ENCODE measurements at places on chromosomes 6 and 20.
A peak's percentile ranks its signal among the peaks of the same experiment; 100 is the strongest.

- DNase-seq = no peak
Measured at GRCh38 chr20:34997131-34997561, 41.5 kb downstream of the MYH7B start.

GRCh38 chr20:45341939-45342854 is 6.0 kb downstream of the SDC4 start:
- peak; percentile 42 for DNase-seq

DNA sequence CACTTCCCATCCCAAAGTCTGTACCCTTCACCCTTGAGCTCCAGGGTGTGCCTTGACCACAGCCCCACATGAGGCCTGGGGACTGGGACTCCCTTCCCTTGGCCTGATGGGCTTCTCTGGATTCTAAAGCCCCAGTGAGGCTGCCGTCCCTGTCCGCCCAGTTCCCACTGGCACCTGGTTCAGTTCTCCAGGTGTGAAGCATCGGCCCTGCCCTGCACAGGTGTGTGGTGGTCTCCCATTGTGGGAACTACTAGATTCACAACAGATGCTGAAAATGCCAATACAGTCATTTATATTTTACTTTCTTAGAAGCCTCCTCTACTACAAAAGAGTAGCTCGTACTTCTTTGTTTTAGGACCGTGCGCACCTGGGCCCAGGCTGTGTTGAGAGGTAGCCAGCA is 72.8 kb downstream of the TTLL2 start:
- no peak for DNase-seq

- peak; percentile 65 for DNase-seq
Measured at GRCh38 chr6:107957308-107957908, 600 bp downstream of the SEC63 start.

DNA sequence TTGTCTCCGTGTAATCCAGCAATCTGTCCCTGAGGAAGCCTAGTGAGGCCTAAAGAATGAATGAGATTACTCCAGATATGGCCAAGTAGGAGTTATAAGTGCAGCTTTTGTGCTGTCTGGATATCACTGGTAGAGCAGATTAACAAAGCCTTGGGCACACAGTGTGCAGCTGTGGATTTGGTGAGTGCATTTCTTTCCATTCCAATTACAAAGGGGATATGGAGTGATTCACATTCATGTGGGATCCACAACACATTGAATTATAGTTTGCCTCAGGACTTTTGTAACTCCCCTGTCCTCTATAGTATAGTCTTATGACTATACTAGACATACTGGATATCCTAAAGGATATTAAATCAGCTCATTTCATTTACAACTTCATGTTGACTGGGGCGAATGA is 47.1 kb downstream of the HLA-F start:
- peak; percentile 88 for DNase-seq

DNA sequence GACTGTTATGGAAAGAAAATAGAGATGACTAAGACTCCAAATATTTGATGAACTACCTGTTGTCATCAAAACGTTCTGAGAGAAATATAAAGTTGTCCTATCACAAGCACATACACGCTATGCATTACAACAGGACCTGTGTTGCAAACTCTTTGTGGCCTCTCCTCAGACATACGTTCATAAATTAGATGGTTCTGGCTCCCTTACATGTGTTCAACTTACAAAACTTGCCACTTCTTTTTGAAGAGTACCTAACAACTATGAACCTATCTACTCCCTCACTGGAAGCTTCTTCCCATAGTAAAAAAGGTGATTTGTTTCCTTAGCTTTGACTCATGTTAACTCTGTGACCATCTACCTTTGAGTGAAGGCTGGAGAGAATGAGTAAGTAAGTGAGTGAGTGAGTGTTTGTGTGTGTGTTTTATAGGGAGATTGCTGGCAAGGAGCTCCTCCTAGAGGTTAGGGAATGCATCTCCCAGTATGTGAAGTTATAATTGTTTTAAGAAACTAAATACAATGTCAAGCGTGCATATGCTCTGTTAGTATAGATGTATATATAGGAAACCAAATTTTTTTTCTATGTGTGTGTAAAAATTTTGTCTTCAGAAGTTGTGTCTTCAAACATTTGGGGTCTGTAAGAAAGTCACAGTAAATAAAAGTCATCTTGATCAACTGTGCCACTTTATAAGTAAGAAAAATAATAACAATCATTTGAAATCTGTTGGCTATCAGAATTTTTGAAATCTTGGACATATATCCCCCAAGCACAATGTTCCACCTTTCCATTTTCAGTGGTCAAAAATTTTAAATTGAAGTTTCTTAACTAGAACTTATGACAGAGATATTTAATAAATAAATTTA is 1211.1 kb upstream of the GJE1 start:
- DNase-seq = peak; percentile 45

DNA sequence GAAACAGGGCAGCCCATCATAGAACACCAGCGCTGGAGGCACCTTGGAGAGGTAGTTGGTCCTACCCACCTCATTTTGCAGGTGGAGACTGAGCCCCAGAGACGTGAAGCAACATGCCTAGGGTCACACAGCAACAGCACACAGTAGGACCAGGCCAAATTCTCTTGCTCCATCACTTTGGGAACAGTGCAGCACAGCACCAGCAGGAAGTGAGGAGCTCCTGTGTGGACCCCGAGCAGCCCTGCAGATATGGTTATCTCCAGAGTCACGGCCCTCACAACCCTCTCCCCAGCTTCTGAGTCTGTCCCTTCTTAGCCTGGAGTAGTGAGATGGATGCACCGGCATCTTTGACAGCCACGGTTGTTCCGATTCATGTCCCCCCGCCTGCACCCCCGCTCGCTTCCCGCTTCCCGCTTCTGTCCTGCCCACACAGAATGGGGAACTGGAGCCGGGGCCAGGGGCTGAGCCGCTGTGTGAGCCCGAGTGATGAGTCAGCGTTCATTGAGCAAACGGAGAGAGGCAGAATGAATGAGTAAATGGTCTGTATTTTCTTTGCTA is 72.6 kb upstream of the DUSP22 start:
- DNase-seq = no peak

DNA sequence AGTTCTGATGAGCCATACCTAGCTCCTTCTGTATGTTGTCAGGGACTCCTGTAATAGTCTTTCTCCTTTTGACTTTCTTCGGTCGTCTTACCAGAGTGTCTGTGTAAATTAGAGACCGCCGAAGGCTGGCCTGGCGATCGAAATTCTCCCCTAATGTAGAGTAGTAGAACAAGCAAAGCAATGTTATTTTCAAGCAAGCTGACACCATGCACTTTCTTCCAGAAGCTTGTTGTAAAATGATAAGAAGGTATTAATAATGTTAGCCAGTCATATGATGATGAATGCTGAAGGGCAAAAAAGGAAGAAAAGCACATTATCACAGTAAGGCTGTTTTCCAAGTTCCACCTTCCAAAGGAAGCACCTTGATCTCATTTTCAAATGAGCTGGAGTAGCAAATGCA is 37.9 kb downstream of the HEBP2 start:
- DNase-seq = no peak

- no peak for DNase-seq
Measured at GRCh38 chr6:163702736-163703135, 288.2 kb downstream of the QKI start.

GRCh38 chr20:43762911-43763310 is 36.1 kb upstream of the GTSF1L start:
- no peak for DNase-seq

- DNase-seq = no peak
Measured at GRCh38 chr6:89355511-89356194, 3.1 kb upstream of the UBE2J1 start.

GRCh38 chr20:19115581-19115980 is 96.9 kb upstream of the SLC24A3 start:
- DNase-seq = no peak

GRCh38 chr6:166417285-166417691 is 34.5 kb upstream of the MPC1 start:
- DNase-seq = no peak

- DNase-seq = no peak
Measured at GRCh38 chr6:150373260-150373701, 4.5 kb downstream of the IYD start.

DNA sequence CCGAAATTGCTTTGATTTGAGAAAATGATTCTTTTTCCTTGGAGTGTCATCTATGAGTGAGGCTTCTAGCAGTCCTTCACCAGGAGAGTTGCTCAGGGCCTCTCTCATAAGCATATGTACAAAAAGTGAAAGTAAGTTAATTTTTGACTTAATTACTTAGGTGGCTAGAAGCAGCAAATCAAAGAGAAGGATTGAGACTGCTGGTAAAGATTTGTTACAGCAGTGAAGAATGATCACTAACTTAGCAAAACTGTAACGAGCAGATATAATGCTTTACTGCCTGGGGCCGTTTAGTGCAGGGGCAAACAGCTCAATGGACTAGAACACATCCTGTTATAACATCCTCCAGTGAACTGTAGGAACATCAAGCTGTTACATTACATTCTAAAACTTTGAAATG is 167.8 kb upstream of the RIPOR2 start:
- DNase-seq = peak; percentile 3

DNA sequence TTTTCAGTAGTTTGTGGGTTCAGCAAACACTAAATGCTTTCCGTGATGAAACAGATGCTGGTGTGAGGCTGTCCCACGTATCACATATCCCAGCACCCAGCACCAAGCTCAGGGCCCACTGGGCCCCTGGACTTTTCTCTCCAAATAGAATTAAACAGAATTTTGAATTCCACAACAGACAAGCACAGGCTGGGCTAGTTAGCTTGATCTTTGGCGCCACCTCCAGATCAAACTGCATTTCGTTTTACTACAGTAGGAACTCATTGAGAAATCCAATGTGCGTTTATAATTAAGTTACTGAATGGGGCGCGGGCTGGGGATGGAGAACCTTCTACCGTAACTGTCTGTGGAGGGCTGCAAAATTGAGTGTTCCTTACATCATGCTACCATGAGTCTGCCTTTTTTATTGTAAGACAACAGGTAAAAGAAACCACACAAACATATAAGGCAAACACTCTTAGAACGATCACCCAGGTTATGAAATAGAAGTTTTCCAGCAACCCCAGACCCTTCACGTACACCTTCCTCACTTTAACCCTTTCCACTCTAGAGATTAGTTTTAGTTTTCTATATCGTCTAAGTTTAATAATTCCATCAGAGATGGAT is 107.8 kb downstream of the ZFP64 start:
- peak; percentile 45 for DNase-seq

GRCh38 chr6:159180001-159180400 is 10.8 kb downstream of the FNDC1 start:
- DNase-seq = peak; percentile 99

DNA sequence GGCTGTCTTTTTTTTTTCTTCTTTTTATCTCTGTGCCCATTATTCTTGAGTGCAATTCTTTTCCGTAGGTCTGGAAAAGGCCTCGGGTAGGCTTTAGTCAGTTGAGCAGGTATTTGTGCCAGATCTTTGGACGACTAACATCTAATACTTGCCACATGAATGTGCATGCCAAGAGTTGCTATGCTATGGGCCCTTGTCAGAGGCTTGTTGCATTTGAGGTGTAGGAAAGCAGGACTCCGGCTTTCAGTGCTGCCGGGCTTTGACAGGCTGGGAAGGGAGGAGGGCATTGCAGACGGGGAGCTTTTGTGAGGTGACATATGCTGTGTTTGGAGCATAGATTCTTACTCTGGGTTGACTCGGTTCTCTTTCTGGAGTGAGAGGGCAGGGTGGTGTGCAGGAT is 10.2 kb downstream of the LRRC1 start:
- DNase-seq = no peak

DNA sequence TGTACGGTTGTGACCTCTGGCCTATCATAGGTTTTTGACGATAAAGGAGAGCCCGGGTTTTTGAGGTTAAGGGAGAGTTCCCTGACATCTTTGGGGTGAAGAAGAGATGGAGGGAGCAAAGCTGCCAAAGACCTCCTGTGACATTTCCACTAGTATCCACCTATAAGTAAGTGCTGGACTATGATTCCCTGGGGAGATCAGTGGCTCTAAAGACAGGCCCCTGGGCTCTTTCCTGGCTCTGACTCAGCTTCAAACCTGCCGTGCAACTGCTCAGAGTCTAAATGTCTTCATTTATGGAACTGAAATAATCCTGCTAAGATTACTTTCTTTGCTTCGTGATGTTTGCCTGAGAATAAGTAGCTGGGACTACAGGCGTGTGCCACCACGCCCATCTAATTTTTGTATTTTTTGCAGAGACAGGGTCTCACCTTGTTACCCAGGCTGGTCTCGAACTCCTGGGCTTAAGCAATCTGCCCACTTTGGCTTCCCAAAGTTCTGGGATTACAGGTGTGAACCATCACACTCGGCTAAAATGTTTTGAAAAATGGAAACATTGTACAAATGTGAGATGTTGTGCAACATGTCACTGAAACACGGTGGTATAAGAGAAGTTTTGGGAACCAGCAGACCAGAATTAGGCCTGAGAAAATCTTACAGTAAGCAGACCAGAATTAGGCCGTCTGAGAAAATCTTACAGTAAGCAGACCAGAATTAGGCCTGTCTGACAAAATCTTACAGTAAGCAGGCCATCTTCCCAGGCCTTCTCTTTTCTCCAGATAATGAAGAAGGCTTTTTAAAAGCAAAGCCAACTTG is 1.1 kb upstream of the PAQR8 start:
- no peak for DNase-seq

DNA sequence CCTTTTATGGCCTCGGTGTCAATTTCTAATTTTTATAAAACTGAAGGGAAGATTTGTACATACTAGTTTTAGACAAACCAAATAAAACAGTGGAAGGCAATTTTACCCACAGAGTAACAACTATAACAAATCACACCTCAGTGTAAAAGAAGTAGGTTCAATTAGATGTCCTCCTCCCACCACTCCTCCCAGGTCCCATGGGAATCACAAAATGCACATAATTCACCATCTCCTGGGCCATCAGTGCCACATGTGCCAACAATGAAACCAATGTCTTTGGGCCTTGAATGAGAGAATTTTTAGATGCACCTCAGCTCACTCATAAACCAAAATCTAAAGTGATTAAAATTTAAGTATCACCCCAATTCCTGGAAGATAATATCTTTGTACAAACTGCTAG is 267.8 kb downstream of the BTBD9 start:
- DNase-seq = no peak

DNA sequence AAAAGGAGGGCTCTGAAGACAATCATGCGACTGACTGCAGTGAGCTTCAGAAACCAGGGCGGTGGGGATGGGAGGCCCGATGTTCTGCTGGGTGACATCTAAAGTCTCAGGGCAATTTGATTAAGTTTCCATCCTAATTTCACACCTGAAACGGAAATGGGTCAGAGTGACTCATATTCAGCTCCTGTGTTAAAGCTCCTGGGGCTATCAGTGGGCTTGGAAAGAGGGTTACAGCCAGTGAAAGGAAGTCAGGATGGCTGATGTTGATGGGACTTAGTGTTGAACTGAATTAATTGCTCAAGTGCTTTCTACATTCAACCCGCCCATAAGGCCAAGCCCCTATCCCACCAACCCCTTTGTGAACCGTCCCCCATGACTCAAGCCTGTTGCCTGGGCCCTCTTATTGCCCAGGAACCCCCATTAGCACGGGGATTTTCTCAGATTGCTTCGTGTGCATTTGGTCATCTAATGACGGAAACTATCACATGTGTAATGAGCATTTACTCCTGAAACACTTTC is 47.1 kb upstream of the TBC1D7 start:
- DNase-seq = no peak
